ENCODE measurements at places on chromosomes 13 and 19. TPM values are rescaled to one million over a fixed set of nuclear protein-coding genes. Genes with fewer than 3 reads are reported as not detected.

DNA sequence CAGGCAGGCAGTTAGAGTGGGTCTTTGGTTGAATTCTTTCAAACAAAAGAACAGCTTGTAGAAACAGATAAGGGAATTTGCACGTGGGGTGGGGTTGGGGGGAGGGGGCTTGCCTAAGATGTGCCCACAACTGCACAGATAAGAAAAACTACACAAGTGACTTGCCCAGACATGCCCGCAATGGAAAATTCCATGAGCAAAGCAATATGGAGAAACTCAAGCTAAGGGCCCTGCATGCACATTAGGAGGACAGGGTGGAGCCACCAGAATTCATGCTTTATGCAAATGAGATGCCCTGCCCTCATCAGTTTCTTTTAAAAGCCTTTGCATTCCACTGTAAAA, 755.6 kb upstream of the MIR17HG start:
- H3K4me3 ChIP-seq: no peak overlapping the region
- no peaks in the 10 kb centered on the region for H3K27me3 ChIP-seq
- H3K4me1 ChIP-seq: no peaks in the 10 kb centered on the region
- no peak for DNase-seq

GRCh38 chr19:46821512-46822409, 28.9 kb downstream of the AP2S1 start:
- H3K27me3 ChIP-seq: no peaks in the 10 kb centered on the region
- no peak overlapping the region for H3K27ac ChIP-seq
- DNase-seq: no peak
- H3K4me1 ChIP-seq: no peaks in the 10 kb centered on the region
- no peak overlapping the region for H3K4me3 ChIP-seq

DNA sequence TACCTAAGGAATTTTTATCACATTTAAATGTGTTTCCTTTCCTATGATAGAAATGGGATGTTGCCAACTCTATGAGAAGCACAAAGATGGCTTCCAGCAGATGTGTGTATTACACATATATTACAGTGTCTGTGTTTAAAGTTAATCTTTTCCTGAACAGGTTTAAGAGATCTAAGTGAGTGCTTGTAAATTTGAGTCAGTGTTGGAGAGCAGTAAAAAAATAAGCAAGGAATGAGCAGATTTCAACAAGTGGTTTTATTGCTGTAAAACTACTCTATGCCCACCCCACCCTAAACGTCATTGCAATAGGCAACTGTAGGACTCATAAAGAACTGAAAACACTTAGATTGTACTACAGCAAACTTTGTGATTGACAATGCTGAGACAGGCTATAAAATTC, 248.7 kb downstream of the KLF5 start:
- H3K4me3 ChIP-seq: no peak overlapping the region
- no peak overlapping the region for H3K27ac ChIP-seq
- no peaks in the 10 kb centered on the region for H3K36me3 ChIP-seq
- no peak for DNase-seq

DNA sequence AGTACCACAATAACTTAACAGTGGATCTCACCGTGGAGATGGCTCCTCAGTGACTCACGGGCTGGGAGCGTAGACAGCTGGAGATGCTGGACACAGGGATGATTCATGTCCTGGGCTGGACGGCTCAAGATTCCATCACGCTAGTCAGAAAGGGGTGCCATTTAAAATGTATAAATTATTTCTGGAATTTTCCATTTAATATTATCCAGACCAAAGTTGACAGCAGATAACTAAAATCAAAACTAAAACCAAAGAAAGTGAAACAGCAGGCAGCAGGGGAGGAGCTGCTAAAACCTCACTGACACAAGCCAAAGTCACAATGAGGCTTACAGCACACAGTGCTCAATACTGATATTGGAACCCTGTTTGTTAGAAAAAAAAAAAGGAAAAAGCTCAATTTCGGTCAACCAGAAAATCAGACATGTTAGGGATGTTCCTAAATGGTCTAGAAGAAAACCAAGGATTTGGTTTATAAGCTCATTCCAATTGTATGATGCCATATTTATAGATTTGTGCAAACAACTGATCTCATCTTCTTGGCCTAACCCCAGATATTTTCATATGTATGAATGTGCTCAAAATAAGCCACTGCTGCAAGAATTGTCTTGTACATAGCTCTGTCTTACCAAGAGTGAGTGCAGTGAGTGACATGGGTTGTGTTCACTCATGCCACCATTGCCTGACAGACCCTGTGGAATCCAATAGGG, 111.8 kb downstream of the SACS start:
- peak overlapping the region; percentile 93 for H3K27ac ChIP-seq
- no peaks in the 10 kb centered on the region for H3K36me3 ChIP-seq
- DNase-seq: peak; percentile 90
- peak overlapping the region; percentile 50 for H3K4me3 ChIP-seq
- H3K4me1 ChIP-seq: peaks cover 11% of the 10 kb centered on the region
- no peaks in the 10 kb centered on the region for H3K27me3 ChIP-seq

Gene TMC4
- total RNA-seq: 0.26 TPM

Gene TMPRSS9
- total RNA-seq: under 0.01 TPM

- no peak overlapping the region for H3K27ac ChIP-seq
- H3K27me3 ChIP-seq: peaks cover 32% of the 10 kb centered on the region
- no peak overlapping the region for H3K4me3 ChIP-seq
- H3K36me3 ChIP-seq: no peaks in the 10 kb centered on the region
- peaks cover 7% of the 10 kb centered on the region for H3K4me1 ChIP-seq
Measured at GRCh38 chr19:15456871-15457700, 7.3 kb downstream of the RASAL3 start.

DNA sequence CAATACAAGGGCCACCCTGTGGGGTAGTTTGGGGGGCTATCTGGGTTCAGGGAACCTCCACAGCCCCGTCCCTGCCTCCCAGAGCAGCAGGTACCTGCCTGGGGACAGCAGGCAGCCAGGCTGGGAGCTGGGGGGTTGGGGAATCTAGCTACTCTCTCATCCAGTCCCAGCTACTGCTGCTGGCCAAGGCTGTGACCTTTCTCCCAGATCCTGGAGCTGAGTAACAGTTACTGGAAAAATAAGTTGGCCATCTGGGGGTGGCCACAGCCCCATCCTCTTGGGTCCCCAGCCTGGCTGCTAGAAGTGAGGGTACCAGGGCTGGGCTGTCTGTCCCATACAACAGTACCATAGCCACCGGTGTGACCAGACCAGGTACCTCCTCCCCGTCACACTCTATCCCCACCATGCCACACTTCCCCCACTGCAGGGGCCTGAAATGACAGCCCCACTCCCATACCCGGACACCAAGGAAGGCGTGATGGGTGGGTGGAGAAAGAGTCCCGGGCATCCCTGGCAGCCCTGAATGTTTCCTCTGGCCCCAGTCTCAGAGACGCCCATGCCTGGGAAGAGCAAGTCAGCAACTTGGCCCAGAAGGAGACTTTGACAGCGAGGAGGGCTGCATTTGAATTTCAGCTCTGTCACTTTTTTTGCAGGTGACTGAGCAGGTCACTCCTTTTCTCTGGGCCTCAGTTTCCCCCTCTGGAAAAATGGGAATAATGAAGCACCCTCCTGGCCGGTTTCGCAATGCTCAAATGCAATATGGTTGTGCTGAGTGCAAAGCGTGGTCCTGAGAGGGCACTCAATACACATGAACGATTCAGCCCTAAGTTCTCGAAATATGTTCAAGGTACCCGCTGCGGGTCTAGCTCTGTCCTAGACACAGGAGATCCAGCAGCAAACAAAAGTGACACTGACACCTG, 30.7 kb upstream of the NFIC start:
- peak; percentile 87 for DNase-seq
- H3K27ac ChIP-seq: peak overlapping the region; percentile 75
- H3K27me3 ChIP-seq: no peaks in the 10 kb centered on the region
- H3K36me3 ChIP-seq: no peaks in the 10 kb centered on the region
